ENCODE measurements at places on chromosomes 6 and 20.

- DNase-seq = no peak
Observed at GRCh38 chr6:30164714-30165113, 1.4 kb downstream of the TRIM15 start.

DNA sequence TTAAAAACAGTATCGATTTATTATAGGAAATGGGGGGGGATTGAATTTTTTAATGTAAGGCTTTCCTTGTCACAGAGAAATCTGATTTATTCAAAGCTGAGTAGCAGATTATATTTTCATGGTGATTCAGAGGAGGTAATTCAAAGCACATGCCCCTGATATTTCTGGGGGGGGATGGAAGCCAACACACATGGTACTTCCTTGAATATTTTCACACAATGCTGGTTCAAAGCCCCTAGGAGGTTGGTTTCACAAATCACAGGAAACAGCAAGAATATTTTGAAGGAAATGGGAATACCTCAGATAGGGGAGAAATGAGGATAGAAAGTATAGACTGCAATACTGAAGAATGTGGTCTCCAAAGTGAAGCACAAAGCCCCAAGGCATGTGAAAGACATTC, 98.8 kb downstream of the RTN4IP1 start:
- DNase-seq = no peak

DNA sequence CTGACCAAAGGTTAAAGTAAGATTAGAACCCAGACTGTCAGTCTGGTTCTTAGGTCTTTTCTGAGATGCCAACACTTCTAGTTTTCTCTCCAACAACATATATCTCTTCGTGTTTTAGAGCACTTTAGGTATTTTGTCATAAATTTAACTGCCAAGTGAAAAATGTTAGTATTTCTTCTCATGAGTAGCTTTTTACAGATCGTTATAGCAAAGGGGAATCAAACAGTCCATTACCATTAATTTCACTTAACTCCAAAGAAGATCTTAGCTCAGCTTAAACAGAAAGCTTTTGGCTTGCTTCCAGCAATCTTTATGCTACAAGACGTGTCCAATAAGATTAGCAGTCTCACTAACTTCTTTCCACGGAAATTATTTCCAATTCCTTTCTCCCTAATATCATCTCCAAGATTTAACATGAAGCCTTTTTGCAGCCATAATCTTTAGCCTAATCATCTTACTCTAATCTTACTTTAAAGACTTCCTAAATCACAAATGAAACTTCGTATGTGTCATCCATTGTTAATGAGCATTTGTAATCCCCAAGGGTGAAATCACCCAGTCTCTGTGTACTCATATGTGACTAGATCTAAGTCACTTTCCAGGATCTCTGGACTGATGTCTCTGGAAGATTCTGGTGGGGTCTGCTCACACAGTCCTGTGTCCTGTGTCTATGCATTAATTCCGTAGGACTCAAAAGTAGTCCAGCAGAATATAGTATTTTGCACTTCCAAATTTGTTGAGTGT, 38.7 kb downstream of the MOXD1 start:
- DNase-seq = no peak

DNA sequence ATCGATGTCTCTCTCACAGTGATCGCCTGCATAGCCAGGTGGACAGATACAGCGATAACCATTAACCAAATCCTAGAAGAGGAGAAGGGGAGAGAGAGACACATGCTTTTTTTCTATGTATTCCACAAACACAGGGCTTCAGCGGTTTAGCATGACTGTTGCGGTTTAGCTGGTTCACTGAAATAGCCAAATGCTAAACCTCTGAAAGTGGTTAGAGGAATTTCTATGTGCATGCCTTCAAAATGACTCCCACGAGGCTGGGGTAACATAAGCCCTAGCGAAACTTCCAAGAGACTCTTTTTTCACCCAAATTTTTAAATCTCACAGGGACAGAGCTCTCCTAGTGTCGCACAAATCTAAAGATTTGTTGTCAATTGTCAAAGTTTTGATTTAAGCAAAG, 25.1 kb downstream of the JAG1 start:
- no peak for DNase-seq

DNA sequence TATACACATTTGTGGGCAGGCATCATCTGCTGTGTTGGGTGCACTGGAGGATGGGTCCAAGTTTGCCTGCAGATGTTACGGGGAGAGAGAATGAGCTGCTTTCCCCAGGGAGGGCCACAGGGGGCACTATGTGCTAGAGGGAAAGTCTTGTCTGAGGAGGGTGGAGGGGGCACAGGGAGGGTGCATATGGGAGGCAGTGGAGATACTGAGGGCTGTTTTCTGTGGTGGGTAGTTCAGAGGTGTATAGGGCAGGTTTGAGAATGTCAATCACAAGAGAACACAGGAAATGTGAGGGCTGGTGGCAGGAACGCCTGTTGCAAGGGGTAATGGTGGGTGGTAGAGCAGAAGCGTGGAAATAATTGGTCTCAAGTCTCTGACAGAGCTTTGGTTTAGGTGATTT, 7.7 kb upstream of the PTPRA start:
- no peak for DNase-seq

DNA sequence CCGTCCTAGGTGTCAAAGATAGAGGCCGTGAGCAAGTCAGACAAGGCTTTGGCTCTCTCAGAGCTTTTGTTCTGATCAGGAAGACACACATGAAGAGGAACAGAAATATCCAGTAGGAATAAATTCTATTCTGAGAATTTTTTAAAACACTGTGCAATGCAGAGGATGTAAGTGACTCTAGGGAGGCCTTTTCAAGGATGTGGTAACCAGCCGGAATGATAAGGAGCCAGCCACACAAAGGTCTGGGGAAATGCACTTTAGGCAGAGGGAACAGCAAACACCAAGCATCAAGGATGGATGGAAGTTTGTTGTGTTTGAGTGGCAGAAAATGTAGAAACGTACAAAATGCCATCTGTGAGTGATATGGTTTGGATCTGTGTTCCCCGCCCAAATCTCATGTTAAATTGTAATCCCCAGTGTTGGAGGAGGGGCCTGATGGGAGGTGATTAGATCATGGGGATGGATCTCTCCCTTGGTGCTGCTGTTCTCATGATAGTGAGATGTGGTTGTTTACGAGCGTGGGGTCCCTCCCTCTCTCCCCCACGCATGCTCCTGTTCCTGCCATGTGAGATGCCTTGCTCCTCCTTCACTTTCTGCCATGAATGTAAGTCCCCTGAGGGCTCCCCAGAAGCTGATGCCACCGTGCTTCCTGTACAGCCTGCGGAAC, 93.6 kb upstream of the CDYL start:
- DNase-seq = no peak

DNA sequence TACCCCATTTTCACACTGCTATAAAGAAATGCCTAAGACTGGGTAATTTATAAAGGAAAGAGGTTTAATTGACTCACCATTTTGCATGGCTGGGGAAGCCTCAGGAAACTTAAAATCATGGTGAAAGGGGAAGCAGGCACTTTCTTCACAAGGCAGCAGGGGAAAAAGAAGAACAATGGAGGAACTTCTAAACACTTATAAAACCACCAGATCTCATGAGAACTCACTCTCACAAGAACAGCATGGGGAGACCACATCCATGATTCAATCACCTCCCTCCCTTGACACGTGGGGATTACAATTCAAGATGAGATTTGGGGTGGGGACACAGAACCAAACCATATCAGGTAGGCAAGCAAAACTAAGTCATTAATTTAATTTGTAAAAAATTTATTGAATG, 343.2 kb downstream of the FRK start:
- DNase-seq = no peak

GRCh38 chr20:37552415-37552814, 24.7 kb upstream of the BLCAP start:
- no peak for DNase-seq

DNA sequence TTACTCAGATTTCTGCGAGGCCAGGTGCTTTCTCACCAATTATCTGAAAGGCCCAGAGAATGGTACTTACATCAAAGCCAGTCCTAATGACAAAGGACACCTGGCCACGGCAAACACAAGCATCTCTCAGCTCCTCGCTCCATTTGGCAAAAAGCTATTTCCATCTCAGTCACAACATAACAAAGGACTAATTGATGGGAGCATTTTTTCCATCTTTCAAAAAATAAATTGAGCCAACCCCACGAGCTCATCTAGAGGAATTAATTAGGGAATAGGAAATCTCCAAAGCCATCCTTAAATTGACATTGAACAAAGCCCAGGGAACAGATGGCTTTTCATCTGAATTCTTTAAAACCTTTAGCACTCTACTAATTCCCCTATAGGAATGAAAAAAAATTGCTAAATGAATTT, 236.7 kb downstream of the HAO1 start:
- DNase-seq = no peak

- no peak for DNase-seq
Observed at GRCh38 chr6:132361101-132361500, 40.2 kb downstream of the MOXD1 start.

DNA sequence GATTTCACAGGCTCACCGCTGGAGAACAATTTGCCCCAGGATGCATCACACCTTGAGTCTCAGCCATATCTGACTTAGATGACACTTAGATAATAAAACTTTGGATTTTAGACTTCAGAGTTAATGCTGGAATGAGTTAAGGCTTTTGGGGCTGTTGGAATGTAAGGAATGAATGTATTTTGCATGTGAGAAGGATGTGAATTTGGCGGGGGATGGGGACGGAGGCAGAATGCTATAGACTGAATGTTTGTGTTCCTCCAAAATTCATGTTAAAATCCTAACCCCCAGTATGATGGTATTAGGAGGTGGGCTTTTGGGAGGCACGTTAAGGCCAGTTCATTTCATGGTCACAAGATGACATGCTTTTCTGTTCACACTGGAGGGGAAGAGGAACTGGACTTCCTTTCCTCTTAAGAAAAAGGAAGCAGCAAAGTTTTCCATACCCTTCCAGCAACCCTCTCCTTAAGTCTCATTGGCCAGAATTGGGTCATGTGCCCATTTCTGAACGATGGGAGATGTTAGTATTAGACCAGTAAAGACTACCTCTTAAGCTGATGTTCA, 5.8 kb upstream of the SRXN1 start:
- DNase-seq = no peak
